Omental fat pad (tissue), 4 donors: ENCODE measurements at places on chromosomes 5 and 9.

DNA sequence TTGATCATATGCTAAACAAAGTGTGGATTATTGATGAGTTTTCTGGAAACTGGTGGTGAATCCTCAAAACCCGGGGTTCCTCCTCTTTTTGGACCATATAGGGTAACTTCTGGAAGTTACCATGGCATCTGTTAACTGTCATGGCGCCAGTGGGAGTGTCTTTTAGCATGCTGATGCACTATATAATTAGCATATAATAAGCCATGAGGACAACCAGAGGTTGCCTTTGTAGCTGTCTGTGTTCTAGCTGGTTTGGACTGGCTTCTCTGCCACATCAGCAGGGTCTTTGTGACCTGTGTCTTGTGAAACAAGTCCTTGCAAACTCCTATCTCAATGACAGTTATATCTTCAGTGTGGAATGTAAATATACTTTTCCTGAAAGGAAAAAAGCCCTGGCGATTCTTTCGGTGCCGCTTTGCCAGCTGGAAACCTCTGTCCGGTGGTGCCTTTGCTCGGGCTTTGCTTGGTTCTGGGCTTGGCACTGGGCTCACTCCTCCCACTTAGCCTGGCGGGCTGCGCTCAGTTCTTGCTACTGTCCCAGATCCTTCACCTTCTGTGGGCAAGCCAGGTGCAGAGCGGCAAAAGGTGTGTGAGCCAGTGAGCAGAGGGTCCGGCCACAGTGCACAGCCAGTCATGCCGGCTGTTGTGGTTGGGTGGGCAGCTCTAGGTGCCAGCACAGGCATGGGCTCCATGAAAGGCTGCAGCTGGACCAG, 20.4 kb downstream of the NXNL2 start:
- no peak for DNase-seq

- no peak for DNase-seq
These were observed 1180.4 kb downstream of the CDH9 start for GRCh38 chr5:25858019-25858418.

- DNase-seq, result no peak
These were observed 755.3 kb downstream of the TLE1 start for GRCh38 chr9:80934095-80934494.

DNA sequence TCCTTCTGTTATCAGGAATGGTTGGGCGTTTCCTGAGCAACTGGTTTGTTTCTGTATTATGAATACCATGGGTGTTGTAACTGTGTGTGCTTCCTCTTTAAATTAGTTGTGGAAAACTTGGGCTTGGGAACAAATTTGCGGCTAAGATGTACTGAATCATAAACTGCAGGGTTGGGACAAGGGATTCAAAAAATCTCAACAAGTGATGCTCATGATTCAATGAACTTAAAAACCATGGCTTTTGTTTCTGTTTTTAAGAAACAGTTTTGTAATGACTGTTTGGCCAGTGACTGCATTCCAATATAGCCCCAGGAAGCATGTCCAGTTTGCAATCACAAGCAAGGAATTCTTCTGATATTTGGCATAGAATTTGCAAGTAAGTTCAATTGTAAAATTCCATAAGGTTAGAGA, 657.5 kb upstream of the WWC1 start:
- no peak for DNase-seq

GRCh38 chr9:17490110-17490509, 88.8 kb upstream of the SH3GL2 start:
- no peak for DNase-seq

- DNase-seq, result no peak
These were observed 157.0 kb upstream of the RAI14 start for GRCh38 chr5:34499001-34499734.

DNA sequence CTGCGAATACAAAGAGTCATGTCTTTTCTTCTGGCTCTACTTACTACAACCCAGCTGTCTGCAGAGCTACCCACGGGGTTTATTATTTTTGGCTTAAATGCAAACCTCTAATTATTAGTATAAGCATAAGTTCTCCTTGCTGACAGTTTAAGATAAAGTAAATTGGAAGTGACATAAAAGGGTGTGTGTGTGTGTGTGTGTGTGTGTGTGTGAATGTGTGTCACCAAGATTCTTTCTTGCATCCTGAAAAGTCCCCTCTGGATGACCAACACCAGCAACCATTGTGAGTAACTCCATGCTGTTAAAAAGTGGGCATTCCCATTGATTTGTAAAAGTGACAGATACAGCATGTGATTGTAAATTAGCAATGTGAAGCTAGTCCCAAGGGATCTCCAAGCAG, 803.8 kb upstream of the ZNF608 start:
- no peak for DNase-seq

GRCh38 chr9:74672237-74672636, 175.1 kb downstream of the RORB start:
- no peak for DNase-seq

- no peak for DNase-seq
These were observed 46.7 kb downstream of the IL31RA start for GRCh38 chr5:55897905-55898304.

GRCh38 chr5:16437977-16438376, 27.6 kb downstream of the ZNF622 start:
- no peak for DNase-seq

DNA sequence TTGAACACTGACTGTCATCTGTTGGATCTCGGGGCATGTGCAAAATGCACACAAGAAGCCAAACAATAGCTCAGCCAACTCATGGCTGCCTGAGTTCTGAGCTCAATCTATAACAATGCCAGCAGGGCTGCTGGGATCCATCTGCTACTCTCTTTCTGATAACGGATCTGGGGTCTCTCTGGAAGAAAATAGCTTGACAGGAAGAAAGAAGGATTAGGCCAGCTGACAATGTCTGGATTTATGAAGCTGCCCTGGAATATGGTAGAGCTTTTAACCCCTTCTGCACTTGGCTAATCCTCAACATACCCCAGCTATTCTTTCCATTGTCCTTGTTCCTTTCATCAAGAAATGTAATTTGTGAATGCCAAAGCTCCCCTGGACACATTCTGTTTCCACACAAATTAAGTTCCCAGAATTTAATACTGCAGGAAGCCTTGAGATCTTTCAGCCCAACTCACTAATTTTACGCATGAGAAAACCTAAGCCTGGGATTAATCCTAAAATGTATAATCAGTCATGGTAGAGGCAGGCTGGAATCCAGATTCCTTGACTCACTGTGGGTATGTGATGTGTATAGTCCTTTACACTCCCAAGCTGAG, 62.7 kb upstream of the PCA3 start:
- DNase-seq, result no peak

DNA sequence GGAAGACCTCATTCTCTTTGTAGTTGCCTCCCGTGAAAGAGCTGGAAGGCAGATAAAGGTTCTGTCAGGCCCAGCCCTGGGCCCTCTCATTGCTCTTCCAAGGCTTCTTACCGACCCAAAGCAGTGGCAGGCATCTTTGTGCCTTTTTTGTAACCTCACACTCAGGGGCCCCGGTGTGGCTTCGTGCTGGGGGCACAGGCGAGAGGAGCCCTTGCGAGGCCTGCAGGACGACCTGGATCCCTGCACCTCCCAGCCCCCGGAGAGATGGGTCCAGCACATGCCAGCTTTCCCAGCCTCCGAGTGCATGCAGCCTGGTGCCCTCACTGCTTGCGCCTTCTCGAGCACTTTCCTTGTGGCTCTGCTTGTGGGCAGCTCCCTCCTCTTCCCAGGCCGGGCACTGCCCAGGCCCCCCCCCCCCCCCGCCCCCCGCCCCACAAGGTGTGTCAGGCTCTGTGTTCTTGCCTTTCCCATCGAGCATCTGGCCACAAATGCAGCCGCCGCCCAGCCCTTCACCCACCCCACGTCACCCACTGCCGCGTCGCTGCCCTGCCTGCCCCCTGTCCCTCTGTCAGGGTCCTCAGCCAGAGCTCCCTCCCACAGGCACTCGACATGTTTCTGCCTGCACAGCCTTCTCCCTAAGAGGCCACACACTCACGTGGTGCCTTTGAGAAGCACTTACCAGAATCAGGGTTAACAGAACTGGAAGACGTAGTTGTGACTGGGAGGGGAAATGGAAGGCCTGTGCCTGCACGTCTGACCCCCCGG, 63.7 kb upstream of the CACNA1B start:
- no peak for DNase-seq

GRCh38 chr5:423626-424261, 19.2 kb upstream of the EXOC3 start:
- no peak for DNase-seq

DNA sequence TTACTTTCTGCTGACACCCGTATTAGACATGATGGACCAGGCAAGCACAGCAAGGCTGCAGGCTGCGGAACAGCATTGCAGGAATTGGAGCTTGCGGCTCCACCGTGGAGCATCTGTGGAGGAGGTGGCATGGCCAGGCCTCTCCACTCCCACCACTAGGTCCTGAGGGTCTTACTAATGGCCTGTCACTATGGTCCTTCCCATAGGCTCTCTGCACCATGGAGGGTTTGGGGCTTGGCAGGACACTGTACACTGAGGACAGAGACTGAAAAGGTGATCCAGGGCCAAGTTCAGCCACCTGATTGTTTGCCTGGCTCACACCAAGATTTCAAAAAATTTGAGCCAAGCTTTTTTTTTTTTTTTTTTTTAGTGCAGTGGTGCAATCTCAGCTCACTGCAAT, 14.3 kb upstream of the ZBTB43 start:
- DNase-seq, result no peak

DNA sequence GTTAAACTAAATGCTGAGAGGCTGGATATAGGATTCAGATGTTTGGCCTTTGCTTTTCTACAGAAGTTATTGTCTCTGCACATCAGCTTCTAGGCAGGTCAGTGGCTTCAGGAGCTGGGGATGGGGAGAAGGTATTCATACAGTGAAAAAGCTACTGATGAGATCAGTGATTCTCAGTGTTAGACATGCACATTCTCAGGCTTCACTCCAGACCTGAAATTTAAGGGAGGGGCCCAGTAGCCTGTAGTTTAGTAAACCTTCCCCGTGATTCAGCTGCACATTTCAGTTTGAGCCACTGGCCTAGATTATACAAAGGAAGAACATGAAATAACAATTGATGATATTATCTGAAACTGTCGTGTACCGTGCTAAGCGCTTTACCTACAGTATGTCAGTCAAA, 127.2 kb downstream of the ARHGAP26 start:
- no peak for DNase-seq

DNA sequence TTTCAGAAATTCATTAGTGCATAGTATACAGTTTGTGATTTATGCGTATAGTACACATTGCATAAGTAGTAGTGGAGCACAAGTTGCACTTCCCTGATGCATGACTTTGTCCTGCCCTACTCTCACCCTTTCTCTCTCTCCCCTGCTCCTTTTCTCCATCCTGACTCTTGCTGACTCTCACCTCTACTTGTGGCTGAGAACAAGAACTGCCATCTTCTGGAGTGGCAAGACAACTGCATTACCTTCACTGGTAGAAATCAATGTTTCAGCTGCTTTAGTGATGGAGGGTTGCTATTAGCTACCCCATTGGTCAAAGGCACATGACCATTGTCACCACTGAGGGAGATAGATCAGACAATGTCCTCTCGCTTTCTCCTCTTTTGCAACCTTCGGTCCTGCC, 26.9 kb downstream of the SPEF2 start:
- no peak for DNase-seq

DNA sequence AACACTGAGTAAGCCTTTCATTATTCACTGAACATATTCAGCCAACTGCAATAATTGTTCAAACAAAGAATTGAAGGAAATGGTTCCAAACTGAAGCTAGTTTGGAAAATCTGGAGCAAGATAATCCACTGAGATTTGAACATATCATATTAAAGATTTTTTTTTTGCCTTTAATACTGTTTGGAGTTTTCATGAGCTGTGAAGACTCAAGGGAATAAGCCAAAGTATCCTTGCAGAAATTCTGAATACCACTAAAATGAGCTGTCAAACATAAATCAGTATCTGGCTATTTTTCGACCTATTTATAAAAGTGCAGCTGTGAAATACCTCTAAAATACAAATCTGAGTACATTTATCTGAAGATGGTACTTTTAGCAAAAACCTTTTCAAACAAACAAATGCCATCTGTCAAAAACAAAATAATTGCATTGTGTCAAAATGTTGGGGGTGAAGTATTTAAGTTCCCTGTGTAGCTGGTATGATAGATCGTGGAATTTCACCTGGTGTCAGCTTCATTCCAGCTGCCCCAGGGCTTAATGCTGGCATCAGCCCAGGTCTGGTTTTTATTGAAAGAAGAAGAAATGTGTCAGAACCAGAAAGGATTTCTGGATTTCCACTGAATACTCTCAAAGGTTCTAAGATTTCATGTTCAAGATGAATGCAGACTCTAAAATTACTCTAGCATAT, 149.0 kb upstream of the GRAMD2B start:
- no peak for DNase-seq

- DNase-seq, result no peak
These were observed 171.8 kb upstream of the RAI14 start for GRCh38 chr5:34484216-34484920.

GRCh38 chr5:62720031-62720441, 141.4 kb downstream of the LRRC70 start:
- no peak for DNase-seq

DNA sequence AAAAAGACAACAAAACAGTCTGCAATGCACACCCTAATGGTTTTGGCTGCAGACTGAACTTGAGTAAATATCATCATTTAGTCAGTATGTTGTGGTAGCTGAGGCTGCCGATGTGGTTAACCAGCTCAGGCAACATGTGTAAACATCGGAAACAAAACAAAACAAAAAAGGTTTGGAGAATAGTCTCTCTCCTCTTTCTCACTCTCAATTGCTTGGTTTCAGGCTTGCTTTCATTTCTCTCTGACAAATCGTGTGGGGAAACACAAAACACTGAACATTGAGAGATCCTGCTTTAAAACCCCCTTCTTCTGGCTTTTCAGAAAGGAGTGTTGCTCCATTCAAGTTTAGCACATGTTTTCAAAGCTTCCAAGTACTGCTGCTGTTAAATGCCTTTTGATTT, 453.3 kb downstream of the BNC2 start:
- no peak for DNase-seq

GRCh38 chr5:147965715-147966114, 59.4 kb upstream of the C5orf46 start:
- no peak for DNase-seq

DNA sequence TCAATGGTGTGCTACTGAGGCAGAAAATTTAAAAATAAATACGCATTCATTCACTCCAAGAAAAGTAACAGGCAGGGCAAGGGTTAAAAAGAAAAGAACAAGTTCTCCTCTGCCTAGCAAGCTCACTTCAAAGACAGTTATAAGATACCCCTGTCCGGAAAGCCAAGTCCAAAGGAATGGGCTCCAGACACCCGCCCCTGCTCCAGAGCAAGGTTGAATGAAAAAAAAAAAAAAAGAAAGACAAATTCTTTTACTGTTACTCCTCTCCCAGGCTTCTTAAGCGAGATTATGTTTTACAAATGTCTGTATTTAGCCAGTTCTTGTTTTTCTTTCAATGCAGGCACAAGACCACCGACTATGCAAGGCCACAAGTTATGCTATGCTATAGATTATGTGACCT, 9.1 kb upstream of the ANXA2R start:
- no peak for DNase-seq

GRCh38 chr5:175829813-175830585, 41.4 kb upstream of the CPLX2 start:
- no peak for DNase-seq

- no peak for DNase-seq
These were observed 80.8 kb upstream of the IL12B start for GRCh38 chr5:159411115-159411514.

GRCh38 chr5:7869474-7870136, 657 bp downstream of the MTRR start:
- DNase-seq, result no peak
